ENCODE measurements at places on chromosomes 11 and 22. TPM values are rescaled to one million over a fixed set of nuclear protein-coding genes. Genes with fewer than 3 reads are reported as not detected.

GRCh38 chr11:66066751-66067150 lies 3.3 kb upstream of the PACS1 start:
- no peak for DNase-seq

DNA sequence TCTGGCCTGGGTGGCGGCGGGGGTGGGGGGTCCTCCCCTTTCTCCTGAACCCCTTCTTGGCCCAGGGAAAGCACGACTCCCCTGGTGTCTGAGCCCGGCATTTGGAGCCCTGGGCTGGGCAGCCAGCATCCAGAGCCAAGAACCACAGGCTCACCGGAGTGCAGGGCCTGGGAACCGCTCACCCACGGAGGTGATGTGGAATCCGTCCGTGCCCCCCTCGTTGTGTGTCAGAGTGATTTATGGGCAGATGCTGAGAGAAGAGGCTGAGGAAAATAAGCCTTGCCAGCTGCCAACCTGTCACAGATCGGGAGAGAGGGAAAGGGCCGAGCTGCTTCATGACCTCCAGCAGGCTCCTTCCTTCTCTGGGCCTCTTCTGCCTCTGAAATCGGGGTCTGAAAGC lies 33.7 kb downstream of the WNT11 start:
- no peak for DNase-seq

Gene OR10W1
- total RNA-seq = not detected

Gene SRRD
- 11.2 TPM for total RNA-seq

Gene GRIK4
- total RNA-seq = under 0.01 TPM

Gene TNNI2
- not detected for total RNA-seq
